Activated naive CD4-positive, alpha-beta T cell treated with anti-CD3 and anti-CD28 coated beads, Interleukin-2, amount 50 U/mL, for 16 hours (primary cell): ENCODE measurements at places on chromosomes 11 and 22.

DNA sequence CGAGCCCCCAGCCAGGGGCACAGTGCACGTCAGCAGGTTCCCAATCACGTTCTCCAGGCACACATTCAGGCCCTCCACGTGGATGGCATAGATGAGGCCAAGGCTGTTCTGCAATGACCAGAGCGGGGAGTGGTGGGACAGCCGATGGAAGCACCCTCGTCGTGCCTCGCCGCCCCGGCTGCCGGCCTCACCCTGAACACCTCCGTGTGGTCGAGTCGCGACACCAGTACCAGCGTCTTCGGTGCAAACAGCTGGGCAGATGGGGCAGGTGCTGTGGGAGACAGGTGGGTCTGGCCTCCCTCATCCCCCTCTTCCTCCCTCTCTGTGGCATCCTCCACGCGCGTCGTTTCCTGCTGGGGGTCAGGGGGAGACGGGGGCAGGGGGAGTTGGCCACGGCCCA lies 7.5 kb downstream of the SBF1 start:
- DNase-seq = no peak

DNA sequence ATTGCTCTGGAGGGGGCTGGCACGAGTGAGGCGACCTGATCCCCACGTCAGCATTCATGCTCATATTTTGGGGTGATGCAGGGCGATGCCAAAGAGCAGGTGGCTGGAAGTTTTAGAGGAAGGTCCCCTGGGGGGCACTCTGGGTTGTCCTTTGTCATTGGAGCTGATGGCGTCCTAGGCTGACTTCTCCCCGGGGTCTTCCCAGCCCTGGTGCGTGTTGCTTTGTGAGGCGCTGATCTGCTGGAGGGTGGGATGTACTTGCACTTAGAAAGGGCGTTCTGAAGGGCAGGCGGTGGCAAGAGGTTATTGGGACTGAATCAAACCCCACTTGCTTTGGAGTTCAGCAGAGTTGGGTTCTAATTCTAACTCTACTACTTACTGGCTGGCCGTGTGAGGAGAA lies 313.3 kb downstream of the NTM start:
- no peak for DNase-seq

DNA sequence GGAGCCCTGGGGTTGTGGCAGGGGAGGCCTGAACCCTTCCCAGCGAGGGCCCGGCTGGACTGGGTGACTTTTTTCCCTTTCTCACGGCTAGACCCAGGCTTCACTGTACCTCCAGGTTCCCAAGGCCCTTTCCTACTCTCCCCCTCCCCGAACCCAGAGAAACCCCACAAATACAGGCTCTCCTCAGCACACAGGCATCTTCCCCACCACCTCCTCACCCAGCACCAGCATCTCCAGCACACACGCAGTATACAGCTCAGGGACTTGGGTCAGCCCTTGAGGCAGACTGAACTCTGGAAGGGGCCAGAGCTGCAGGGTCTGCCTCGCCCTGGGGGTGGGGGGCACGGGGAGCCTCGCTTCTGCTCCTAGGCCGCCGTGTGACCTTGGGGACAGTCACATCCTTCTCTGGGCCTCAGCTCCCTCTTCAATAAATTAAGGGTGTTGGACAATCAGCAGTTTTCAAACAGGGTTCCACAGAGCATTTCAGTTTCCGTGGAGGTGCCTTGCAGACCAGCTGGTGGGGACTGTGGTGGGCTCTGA lies 4.5 kb downstream of the TMPRSS13 start:
- no peak for DNase-seq

GRCh38 chr22:23698094-23698493 lies 7.3 kb downstream of the RGL4 start:
- DNase-seq = no peak

DNA sequence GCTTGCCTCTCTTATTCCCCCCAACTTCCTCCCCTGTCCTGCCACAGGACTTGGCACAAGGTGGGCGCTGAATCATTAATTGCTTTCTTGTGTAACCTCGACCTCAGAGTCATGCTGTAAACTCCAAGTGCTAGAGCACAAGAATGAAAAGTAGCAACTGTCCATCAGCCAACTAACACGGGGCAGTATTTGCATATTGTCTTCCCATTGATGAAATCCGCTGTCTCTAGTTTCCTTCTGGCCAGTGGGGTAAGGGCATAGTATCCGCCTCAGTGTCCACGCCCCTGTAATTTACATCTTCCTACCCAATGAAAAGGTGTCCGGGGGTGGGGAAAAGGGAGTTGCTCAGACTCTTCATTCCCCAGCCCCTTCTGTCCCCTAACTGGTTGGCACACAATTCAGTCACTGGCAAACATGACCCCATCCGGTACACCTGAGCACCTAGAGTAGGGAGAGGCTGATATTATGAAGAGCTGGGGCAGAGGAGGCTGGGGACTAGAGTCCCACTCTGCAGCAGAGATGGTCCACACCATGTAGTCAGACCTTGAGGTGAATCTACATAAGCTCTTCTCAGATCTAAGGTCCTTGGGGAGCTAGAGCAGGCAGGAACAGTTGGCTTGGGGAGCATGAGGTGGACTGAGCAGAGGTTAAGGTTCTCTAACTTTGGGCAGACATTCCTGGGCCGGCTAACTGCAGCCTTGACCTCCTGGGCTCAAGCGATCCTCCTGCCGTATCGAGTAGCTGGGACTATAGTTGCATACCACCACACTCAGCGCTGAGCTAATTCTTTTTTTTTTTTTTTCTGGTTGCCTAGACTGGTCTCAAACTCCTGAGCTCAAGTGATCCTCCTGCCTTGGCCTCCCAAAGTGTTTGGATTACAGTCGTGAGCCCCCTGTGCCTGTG lies 6.8 kb upstream of the GGA1 start:
- no peak for DNase-seq

GRCh38 chr11:69367211-69367964 lies 73.4 kb downstream of the MYEOV start:
- DNase-seq = no peak
